Keratinocyte (primary cell): ENCODE measurements at places on chromosomes 3 and 15.

DNA sequence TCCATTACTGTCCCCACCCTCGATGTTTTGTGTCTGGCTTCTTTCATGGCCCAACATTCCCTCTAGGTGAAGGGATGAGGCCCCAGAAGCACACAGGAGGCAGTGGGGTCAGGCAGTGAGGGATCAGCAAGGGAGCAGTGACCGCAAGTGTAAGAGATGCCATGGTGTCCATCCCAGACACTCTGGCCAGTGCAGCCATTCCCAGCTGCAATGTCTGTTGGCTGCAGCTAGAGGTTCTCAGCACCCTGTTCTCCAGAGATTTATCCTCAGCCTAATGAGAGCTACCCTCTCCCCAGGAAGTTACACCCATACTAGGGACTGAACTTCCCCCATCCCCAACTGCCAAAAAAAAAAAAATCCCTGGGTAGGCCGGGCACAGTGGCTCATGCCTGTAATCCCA lies 40.2 kb downstream of the TRANK1 start:
- no peak for DNase-seq

GRCh38 chr15:27601239-27601960 lies 497.7 kb downstream of the OCA2 start:
- no peak for DNase-seq

DNA sequence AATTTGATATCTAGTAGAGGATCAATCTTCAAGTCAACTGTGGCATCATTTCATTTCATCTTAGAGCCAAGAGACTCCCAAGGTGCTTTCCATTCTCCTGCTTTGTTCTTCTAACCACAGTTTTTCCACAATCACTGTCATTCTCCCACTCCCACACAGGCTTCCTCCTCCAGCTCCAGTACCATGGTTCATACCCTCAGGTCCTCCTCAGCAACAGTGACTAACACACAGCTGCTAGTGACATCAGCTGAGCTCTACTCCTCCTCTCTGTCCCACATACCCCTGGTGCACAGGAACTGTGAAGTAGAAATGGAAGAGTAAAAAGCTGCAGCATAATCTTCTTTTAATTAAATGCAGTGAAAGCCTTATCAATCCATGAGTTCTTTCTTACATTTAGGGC lies 200.2 kb upstream of the DPH6 start:
- no peak for DNase-seq

- no peak for DNase-seq
These were observed 7.3 kb upstream of the USP8 start for GRCh38 chr15:50416890-50417289.

- peak; percentile 94 for DNase-seq
These were observed 17.8 kb downstream of the RUBCN start for GRCh38 chr3:197718891-197719290.

GRCh38 chr3:187025656-187026316 lies 95.5 kb downstream of the ST6GAL1 start:
- no peak for DNase-seq

- DNase-seq: no peak
These were observed 40.5 kb upstream of the CDV3 start for GRCh38 chr3:133532951-133533350.

DNA sequence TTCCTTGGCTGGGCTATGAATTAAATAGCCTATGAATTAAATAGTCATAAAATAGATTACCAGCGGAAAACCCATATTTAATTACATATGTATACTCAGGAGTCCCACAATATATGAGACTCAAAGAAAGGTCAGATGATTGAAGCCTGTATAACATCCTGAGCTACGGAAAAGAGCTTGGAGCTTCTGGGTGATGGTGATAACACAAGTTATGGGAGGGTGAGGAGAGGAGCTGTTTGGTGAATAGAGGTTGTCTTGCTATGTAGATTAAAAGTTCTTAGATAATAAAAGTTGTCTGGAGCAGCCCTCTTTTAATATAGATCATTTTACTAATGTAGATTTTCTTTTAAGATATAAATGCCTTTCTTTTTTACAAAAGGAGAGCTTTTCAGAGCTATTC lies 1.8 kb downstream of the PML start:
- no peak for DNase-seq

DNA sequence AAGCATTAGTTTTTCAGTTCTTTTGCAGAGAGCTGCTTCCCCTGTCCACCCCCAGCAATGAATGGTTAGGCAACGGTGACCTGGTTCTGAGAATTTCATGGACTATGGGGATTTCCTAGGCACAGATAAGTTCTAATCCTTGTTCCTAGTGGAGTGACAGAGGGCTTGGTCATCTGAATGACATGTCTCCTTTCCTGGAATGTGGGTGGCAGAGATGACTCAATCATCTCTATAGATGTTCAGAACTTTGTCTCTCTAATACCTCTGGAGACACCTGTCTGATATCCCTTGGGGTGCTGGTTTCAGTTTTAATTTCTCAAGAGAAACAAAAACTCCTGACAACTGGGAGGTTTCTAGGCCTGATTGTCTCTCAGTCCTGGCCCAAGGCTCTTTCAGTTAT lies 10.4 kb downstream of the PLA2G4E start:
- DNase-seq: no peak

GRCh38 chr3:58288011-58288728 lies 17.9 kb upstream of the RPP14 start:
- no peak for DNase-seq

DNA sequence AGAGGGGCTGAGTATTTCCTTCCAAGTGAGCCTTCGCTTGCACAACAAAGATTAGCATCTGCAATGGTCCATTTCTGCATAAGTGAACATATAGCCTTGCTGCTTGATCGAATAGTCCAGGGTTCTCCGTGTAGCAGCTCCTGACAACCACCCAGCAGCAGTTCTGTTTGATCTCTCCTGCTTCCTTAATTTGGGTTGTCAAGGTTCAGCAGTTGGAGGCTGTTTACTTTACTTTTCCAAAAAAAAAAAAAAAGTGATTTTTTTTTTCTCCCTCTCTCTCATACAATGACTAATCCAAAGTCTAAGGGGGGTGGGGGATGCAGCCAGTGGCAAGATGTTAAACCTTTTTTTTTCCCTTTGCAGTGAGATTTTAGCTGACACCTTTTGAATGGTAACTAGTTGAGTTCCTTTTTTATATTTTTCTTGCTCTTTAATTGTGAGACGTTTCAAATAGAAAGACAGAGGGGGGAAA lies 3.6 kb downstream of the FOXP1 start:
- no peak for DNase-seq

- DNase-seq: no peak
These were observed 3.6 kb upstream of the ECE2 start for GRCh38 chr3:184272269-184272668.

GRCh38 chr15:78049691-78050440 lies 27.6 kb downstream of the TBC1D2B start:
- no peak for DNase-seq

DNA sequence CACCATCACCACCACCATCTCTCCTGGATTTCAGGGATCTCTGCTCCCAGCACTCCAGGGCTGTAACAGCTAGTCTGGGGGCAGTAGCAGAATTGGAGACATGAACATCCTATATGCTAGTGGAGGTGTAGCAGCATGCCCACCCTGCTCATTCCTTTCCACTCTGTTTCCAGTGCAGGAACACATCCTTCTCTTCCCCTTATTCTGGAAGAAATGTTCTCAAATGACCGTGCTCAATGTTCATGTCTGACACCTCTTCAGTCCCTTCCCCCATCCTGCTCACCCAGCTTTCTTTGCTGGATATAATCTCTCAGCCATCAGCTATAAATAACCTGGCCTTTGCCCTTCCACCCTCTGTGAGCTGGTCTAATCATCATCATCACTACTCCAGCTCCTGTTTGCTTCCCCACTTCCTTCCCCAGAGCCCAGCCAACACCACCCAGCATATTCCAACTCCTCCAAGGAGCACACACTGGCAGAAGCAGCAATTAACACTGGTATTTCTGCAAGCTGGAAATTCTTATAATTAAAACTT lies 31.1 kb downstream of the DCLK3 start:
- DNase-seq: no peak

DNA sequence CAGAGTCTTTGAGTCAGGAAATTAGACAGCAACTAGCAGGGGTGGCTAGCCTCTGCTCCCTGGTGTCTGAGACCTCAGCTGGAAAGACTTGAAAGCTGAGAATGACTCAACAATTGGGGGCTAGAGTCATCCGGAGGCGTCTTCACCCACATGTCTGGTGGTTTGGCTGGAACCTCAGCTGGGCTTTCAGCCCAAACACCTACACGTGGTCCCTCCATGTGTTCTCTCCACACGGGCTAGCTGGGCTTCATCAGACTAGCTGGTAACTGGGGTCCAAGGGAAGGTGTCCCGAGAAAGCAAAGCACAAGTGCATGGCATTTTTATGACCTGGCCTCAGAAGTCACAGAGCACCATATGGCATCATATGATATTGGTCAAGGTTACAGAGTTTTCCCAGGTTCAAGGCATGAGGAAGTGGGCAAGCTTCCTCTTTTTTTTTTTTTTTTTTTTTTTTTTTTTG lies 19.9 kb upstream of the ABHD2 start:
- DNase-seq: peak; percentile 69

DNA sequence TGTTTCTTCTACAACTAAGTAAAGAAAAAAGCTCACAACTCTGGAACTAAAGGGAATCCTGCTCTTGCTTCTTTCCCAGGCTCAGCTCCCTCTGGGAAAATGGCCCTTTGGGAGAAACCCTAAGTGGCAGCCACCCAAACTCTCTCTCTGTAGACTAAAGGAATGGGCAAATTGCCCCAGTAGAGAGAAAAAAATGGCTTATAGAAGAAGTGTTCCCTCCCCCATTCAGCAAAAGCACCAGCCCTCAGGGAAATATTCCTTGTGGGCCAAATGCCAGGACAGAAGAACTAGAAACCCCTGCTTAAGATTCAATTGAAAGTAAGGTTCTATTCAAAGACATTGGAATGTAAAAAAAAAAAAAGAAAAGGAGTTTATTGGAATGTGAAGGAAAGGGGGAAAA lies 603.7 kb upstream of the ALCAM start:
- DNase-seq: no peak
